OCI-LY7 (cell line): ENCODE measurements at places on chromosomes 4 and X.
A peak's percentile ranks its signal among the peaks of the same experiment; 100 is the strongest.

DNA sequence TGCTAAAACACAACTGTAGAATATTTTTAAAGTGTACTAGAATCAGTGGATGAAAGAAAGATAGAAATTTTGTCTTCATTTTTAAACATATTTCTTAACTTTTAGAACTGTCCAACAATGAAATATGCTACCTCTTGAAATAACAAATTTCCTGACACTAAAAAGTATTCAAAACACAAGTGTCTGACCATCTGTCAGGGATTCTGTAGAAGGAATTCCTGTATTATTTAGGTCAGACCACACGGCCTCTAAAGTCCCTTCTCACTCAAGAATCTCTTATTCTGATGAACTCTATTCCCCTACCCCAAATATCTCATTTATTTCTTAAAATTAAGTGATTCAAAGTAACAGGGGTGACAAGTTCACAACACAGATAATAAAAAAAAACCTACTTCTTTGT is 99.1 kb downstream of the MAML3 start:
- DNase-seq, result no peak

GRCh38 chrX:107047622-107048021 is 47.6 kb upstream of the MORC4 start:
- DNase-seq, result no peak

DNA sequence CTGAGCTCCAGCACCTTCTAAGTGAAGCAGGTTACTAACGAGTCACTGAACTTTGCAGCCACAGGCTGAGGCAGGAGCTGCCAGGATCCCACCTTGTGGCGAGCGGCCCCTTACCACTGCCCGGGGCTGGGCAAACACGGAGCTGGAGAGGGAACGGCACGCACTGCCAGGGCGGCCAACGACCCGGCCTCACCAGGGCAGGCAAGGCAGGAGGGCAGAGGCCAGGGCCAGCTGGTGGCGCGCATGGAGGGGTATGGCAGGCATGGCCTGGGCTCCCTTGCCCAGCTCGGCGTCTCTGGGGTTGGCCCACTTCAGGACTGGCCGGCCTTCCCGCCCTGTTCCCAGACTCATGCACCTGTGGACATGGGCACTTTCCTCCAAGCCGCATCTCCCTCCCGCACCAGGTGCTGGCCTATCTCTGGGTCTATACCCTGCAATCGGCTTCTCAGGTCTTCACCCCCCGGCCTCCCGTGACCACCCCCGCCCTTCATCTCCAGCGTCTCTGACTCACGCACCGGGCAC is 64.9 kb downstream of the FAM53A start:
- no peak for DNase-seq

DNA sequence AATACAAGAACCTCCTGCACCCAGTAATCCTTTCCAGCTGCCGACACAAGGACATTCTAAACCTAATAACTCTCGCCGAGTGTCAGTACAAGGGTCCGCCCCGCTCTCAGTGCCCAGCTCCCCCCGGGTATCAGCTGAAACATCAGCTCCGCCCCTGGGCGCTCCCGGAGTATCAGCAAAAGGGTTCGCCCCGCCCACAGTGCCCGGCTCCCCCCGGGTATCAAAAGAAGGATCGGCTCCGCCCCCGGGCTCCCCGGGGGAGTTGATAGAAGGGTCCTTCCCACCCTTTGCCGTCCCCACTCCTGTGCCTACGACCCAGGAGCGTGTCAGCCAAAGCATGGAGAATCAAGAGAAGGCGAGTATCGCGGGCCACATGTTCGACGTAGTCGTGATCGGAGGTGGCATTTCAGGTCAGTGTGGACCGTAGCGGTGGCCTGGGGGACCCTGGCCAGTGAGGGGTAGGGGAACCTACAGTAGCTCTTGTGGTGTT is at the start of gene MAOA:
TSS of gene MAOA (plus strand) at position 295 of the 490 bp plus-strand sequence. CDS start at position 338, 43 bp downstream.
- no peak for DNase-seq

DNA sequence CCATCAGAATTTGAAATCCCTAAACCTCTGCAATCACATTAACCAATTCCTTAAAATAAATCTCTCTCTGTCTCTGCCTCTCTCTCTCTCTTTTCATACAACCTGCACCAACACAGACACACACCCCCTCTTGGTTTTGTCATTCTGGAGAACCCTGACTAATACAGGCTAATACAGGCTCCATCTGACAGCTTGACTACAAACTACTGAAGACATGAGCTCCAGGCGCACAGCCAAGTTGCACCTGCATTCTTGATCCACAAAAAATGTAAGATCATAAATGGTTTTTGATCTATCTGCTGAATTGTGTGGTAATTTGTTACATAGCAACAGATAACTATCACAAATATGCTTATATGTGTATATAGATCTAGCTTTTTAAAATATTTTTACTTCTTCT is 2414.2 kb downstream of the PCDH7 start:
- DNase-seq, result no peak

- no peak for DNase-seq
Measured at GRCh38 chr4:168411318-168412150, 68.8 kb downstream of the DDX60L start.

GRCh38 chr4:105171912-105172311 is 25.2 kb downstream of the TET2 start:
- no peak for DNase-seq

DNA sequence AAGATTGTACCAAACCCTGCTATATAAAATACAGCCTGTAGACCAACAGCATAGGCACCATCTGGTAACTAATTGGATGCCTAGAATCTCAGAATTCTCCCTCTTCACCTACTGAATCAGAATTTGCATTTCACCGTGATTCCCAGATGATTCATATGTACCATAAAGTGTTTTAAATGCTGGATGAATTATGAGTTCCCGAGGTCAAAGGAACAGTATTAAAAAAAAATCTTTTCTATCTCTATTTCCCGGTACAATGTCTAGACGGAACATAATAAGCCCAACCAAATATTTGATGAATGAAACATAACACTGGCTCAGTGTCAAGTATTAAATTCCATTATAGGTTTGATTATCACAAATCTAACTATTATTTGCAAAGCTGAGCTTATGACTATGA is 280.0 kb downstream of the ANKRD50 start:
- no peak for DNase-seq

- no peak for DNase-seq
Measured at GRCh38 chr4:169013396-169013795, 3.3 kb upstream of the CBR4 start.

DNA sequence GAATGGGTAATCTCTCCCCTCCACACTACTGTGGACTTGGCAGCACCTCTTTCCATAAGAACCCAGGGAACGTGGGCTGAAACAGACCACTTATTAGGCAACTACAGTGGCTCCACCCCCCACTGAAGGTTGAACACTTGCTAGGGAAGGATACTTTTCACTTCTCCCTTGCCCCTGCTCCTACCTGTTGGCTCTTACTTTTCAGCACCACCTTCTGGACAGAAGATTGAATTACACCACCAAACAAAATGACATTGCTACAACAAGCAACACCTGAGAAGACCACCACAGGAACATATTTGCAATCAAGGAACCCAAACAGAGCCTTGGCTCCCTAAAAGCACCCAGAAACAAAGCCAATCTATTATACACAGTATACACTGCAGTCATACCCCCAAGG is 132.1 kb upstream of the CXCL13 start:
- DNase-seq, result peak; percentile 36

DNA sequence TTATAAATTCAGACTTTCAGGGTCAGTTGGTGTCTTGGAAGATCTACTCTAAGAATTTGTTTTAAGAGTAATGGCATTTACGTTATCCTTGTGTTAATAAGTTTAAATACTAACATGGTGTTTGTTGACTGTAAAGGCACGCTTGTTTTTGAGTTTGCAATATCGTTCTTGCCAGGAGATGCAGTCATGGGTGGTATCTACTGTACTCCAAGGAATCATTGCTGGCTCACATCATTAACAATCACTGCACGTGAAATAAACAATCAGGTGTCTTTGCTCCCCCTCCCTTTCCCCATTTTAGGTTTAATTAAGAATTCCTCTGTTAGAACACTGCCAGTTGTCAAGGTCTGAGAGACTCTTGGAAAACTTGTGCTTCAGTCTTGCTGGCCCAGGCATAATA is 1.6 kb downstream of the HHIP start:
- DNase-seq, result no peak

- no peak for DNase-seq
Measured at GRCh38 chr4:74446193-74446868, 1.4 kb downstream of the AREG start.

DNA sequence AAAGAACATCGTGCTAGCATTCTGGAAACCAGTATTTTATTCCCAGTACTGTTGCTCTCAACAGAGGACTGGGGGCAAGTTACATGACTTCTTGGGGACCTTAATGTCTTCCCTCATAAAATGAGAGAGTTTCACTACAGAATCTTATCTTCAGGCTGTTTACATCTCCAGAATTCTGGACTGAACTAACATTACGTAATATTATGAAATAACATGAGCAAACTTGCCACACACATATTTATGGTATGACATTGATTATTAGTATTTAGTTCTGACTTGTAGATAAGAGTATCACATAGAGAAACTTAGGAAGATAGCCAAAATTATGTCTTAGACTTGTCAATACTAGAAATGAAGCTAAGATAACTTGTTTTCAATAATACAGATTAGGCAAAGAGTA is 68.0 kb downstream of the NFKB1 start:
- no peak for DNase-seq

DNA sequence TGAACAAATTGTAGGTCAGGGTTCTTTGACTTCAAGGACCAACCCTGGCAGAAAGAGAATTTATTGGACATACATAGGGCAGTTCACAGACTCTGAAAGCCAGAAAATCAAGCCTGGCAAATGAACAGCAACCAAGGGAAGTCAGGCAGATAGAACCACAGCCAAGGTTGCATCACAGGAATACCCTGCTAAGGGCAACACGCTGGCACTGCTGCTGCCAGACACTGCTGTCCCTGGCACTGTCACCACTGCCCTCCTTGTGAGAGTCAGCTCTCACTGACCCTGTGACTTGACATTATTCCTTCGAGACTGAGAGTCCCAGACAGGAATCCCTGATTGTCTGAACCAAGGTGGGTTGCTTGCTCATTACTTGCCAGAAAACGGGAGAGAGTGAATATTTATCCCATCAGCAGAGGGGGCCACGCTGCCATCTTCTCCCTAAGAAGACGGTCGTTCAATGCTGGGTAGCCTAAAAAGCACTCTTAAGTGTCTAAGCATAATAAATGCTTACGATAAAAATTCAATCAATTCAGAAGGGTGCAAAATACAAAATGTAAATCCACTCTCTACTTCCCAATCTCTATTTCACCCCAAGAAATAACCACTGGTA is 23.2 kb upstream of the PTTG2 start:
- no peak for DNase-seq

- no peak for DNase-seq
Measured at GRCh38 chrX:56787734-56788152, 58.7 kb downstream of the NBDY start.

DNA sequence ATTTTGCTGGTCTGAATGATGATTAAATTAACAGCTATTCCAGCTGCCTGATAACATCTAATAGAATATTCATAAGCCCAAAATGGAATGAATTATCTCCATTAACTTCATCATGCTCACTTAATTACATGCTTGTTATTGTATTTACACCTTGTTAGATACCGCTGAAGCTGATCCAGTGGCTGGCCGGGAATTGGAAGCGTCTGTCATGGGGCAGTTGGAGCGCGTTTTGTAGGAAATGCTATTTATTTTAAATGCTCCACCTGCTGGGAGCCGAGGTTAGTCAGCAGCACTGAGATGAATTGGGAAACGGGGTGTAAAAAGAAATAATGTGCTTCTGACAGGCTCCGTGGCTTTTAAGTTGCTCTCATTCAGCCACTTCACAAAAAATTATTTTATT is 25.2 kb downstream of the ARX start:
- no peak for DNase-seq

- DNase-seq, result no peak
Measured at GRCh38 chr4:175834312-175834672, 22.2 kb upstream of the GPM6A start.

DNA sequence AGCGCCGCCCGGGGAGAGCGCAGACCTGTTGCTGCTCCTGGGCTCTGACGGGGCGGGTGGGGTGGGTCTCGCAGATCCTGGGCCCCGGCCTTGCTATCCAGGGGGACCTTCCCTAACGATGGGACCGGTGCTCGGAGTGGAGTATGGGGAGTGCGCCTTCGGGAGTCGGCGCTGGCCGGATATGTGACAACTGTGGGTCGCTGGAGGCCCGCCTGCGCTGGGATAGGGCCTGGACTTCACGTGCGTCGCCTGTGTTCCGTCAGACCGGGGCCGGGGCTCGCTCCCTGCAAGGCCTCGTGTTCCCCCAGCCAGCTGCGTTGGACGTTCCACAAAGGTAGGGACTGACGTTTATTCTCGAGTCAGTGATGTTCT is 1.3 kb downstream of the TBL1X start:
- peak; percentile 11 for DNase-seq

GRCh38 chrX:69524781-69525363 is 20.7 kb downstream of the NALF2 start:
- DNase-seq, result no peak

DNA sequence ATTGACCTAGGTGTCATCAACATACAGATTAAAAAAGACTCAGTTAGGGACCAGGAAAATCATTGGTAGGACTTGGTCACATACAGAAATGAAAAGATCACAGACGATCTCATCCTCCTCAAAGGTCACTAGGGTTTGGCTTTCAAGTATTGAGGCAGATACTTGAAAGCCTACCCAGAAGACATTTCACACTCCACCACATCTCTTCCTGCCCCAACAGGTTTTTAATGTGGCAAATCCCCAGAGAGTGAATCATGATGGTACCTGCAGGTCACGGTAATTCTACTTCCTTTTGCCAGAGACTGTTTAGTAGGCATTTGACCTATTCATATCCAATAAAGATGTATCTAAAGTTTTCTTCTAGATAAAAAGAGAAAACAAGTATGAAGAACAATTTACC is 44.1 kb downstream of the INPP4B start:
- DNase-seq, result no peak
